Neural progenitor cell (in vitro differentiated cells): ENCODE measurements at places on chromosomes 4 and X.

DNA sequence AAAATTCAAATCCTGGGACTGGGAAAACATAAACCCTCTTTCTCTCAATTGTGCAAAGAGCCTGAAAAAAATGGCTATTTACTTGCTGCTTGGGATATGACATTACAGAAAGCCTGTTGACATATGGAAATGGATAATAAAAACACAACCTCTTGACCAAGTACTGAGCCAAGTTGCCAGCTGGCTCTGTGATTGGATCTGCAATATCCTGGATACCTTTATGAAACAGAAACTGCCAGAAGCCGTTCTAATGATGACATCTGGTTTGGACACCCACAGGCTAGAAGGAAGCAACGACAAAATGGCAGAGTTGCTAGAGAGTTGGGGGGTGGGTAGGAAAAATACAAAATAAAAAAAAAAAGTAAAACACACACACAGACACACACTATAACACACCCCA lies 481.4 kb downstream of the FAT4 start:
- H3K27ac ChIP-seq = no peak overlapping the region
- H3K4me3 ChIP-seq = no peak overlapping the region
- H3K27me3 ChIP-seq = no peaks in the 10 kb centered on the region
- H3K36me3 ChIP-seq = no peaks in the 10 kb centered on the region

DNA sequence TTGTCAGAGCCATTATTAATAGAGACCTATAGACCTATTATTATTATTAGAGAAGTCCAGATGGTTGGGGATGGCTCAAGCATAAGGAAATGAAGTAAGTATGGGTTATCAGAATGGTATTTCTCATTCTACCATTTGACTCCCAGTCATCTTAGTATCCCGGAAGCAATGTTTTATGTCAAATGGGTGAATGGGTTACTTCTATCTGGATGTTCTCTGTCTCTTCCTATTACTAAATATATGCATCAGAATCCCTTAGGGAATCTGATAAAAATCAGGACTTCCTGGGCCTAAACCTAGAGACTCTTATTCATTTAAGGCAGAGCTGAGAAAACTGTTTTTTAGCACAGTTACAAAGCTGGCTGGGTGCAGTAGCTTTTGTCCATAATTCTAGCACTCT lies 149.9 kb downstream of the SLC10A7 start:
- H3K27ac ChIP-seq = no peak overlapping the region
- no peaks in the 10 kb centered on the region for H3K27me3 ChIP-seq
- H3K36me3 ChIP-seq = no peaks in the 10 kb centered on the region
- no peak for DNase-seq
- H3K4me3 ChIP-seq = no peak overlapping the region

DNA sequence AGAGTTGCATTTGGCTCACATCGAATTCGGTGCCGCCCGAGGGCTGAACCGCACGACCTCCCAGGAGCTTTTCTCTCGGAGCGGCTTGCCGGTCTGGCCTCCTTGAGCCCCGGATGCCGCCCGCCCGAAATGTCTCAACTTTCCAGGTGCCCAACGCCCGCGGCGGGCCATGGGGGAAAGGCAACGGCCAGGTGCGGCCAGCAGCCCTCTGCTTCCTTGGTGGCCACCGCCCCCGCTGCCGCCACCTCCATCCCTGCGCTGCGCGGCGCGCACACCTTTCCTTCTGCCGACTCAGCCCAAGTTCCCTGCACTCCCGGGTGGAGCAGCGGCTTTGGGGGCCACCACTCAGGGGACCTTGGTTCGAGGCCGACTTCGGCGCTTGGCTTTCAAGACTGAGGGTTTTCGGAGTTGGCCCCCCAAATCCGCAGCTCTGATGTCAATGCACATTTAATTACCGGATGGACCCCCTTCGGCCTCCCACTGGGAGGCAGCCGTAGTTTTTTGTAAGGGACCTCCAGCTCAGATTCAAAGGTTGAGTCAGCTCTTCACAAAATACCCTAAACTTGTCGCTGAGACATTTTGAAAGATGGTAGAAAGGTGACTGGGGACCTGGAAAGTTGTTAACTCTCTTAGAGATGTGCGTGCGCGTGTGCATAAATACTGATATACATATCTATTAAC lies 1.1 kb downstream of the AFF2 start:
- no peaks in the 10 kb centered on the region for H3K36me3 ChIP-seq
- H3K27me3 ChIP-seq = peaks cover 11% of the 10 kb centered on the region
- H3K4me3 ChIP-seq = peak overlapping the region; percentile 65

DNA sequence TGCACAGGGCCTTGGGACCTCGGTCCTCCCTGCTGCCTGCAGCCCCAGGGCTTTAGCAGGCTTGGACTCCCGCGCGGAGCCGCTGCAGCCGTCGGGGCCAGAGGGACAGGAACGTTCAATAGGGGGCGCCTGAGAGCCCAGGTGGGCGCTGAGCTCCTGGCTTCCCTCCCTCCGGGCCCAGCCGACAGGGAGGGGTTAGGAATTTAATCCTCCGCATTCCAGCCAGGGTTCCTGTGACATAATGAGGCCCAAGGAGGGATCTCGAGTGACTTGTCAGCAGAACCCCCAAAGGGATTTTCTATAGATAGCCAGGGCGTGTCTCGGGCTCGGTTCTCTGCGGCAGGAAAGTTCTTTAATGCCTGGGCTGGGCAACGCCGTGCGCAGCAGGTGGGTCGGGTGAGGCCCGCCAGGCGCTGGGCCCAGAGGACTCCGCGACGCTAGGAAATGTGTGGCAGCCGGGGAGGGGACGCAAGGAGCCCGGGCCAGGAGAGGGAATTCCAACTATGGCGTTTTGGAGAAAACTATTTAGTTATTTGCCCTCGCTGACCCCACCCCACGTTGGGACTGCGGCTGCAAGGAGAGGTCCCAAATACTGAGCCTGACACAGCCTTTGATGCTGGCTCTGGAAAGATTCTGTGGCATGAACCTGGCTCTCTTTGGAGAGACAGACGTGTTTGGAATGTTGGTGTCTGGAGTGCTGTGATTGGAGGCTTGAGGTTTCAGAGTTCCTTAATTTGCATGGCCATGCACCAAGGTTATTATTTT lies 285.2 kb upstream of the GATB start:
- H3K27ac ChIP-seq = no peak overlapping the region
- peak; percentile 94 for DNase-seq
- H3K36me3 ChIP-seq = no peaks in the 10 kb centered on the region
- peak overlapping the region; percentile 47 for H3K4me3 ChIP-seq
